ENCODE measurements at places on chromosomes 5 and 9. TPM values are rescaled to one million over a fixed set of nuclear protein-coding genes. Genes with fewer than 3 reads are reported as not detected.

The INSL4 gene
- total RNA-seq: not detected

GRCh38 chr5:128213833-128214232 is 130.3 kb downstream of the SLC12A2 start:
- no peak for DNase-seq

DNA sequence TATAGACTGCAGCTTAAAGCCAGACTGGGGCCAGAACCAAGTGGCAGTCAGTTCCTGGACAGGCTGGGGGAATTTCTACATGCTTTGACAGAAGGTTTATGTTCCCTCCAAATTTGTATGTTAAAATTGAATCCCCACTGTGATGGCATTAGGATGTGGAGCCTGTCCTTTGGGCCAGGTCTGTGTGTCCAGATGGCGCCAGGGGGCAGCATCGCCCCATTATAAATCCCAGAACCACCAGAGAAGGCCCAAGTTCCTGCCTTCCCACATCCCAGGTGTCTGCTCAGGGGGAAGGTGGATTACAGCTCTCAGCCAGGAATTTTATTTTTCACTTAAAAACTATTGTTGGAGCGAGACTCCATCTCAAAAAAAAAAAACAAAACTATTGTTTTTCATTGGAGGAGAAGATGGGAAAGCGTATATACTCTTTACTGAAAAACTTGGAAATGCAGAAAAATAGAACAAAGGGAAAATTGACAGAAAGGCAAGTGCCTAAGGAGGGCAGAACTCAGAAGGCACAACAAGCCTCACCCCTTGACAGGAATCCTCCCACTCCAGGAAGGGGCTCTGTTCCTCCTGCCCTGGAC is 5.0 kb downstream of the IL3 start:
- peak; percentile 73 for DNase-seq

DNA sequence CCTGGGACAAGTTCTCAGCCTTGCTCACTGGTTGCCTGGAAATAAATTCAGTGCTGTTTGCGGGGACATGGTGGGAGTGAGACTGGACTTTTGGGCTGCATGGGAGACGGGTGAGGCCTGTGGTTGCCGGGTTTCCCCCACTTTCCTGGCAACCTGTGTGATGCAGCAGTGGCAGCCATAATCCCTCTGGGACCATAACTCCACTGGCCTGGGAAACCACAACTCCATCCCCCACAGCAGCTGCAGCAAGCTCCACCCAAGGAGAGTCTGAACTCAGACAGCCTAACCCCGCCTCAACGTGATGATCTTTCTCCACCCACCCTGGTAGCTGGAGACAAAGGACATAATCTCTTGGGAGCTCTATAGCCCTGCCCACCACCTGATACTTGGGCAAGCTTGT is 349.9 kb downstream of the PIK3R1 start:
- DNase-seq: no peak

- DNase-seq: no peak
Observed at GRCh38 chr9:12764150-12764549, 10.7 kb upstream of the LURAP1L start.
